AG04449 (cell line): ENCODE measurements at places on chromosomes 1 and 21.

- no peak for DNase-seq
Observed at GRCh38 chr1:167681024-167681423, 40.8 kb upstream of the MPZL1 start.

DNA sequence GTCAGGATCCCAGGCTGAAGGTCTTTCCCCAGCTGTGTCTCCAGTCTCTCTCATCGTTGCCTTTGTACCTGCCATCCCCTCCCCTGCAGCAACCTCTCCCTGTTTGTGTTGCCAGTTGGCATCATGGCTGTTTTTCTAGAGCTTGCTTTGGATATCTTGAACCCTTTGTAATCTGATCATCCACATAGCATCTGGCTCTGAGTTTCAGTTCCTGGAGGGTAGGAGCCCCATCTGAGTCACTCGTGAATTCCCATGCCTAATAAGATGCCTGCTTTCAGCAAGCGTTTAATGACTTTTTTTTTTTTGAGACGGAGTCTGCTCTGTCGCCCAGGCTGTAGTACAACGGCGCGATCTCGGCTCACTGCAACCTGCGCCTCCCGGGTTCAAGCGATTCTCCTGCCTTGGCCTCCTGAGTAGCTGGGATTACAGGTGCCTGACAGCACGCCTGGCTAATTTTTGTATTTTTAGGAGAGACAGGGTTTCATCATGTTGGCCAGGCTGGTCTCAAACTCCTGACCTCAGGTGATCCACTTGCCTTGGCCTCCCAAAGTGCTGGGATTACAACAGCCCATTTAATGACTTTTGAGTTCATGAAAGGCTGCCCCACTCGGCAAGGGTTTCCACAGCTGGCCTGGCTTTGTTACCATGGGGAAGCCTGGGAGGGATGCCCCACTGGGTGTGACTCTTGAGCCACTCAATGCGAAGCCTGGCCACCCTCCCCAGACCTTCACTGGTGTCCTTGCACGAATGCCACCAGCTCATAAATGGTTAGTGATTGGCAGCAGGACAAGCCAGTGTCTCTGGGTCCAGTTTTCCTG lies 11.9 kb downstream of the ALPL start:
- DNase-seq: peak; percentile 23

GRCh38 chr1:12436345-12436658 lies 181.7 kb downstream of the DHRS3 start:
- no peak for DNase-seq

GRCh38 chr1:155051777-155052398 lies 772 bp downstream of the ADAM15 start:
- no peak for DNase-seq

DNA sequence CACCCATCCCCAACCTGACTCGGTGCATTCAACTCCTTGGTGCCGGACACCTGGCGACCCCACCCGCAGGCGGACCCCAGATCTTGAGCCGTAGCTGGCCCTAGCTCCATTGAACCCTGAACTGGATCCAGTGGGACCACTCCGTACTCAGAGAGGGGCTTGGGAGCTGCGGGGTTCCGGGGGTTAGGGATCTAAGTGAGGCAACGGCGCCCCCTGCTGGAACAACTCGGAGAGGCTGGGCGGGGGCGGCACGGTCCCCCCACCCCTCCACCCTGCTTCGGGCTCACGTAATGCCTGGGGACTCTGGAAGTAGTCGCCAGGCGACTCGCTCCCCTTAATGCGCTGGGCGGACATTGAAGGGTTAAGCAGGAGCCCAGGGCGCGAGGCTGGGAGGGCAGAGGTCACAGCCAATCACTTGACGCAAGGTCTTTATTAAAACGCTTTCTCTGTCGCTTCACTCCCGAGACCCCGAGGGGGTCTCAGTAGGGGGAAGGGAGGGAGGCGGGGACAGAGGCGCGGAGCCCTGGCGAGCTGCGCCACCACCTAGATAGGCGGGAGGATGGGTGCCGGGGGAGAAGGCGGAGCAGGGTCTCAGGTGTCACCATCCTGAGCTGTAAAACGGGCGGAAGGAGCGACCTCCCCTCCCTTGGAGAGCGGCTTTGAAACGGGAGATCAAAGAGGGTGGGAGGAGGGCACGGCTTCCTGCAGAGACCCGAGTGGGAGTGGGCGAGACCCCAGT lies 704 bp upstream of the CRABP2 start:
- no peak for DNase-seq

DNA sequence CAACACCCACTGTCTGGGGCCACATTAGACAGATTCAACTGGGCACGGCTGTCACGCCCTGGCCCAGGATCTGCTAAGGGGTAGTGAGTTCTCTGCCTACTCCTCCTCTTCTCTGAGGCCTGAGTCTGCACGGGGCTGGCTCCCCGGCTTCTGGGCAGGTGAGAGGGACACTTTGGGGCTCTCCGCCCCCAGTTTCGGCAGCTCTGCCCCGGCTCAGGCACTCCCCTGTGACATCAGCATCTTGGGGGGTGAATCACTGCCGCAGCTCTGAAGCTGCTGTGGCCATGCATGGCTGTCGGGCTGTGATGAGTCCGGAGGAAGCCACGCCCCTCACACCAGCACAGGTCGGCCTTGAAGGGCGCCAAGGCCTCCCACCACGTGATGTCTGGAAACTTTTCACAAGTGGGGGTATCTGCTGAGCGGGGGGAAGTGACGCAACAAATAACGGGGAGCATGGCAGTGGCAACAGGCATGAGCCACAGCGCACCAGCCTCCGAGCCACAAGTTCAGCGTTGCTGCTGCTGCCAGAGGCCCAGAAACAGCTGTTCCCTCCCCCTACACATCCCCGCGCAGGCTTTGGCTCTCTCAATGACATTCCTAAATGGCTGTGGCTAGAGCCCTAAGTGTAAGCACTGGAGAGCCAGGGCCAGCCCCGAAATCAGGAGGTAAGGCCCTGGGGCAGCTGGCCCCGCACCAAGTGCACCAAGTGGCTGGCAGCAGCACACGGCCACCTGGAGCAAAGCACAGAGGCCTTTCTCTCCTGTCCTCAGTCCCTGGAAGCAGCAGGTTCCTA lies 26.3 kb downstream of the ZBTB17 start:
- DNase-seq: peak; percentile 85

- DNase-seq: no peak
Observed at GRCh38 chr1:180626711-180627110, 5.1 kb upstream of the XPR1 start.

DNA sequence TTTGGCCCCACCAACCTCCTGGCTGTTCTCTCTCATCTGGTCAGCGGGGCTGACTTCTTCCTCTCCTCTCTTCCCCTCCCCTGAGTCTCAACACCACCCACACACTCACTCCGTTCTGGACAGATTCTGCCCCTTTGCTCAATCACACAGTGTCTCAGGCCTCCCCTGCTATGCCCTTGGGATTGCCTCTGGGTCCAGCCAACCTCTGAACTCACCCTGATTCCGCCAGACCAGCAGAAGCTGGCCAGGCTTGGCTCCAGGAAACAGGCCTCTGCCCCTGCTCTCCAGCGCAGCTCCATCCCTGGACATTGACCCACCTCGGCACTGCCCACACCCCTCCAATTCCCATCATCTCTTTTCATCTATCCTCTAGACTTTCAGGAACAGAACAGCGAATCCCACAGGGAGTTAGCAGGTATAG lies 22.1 kb downstream of the AHDC1 start:
- DNase-seq: no peak

- no peak for DNase-seq
Observed at GRCh38 chr21:36127250-36127904, 7.5 kb upstream of the CBR3 start.

- no peak for DNase-seq
Observed at GRCh38 chr1:176765608-176766007, 302.6 kb downstream of the PAPPA2 start.

GRCh38 chr1:213921311-213921710 lies 66.5 kb upstream of the PROX1 start:
- no peak for DNase-seq

DNA sequence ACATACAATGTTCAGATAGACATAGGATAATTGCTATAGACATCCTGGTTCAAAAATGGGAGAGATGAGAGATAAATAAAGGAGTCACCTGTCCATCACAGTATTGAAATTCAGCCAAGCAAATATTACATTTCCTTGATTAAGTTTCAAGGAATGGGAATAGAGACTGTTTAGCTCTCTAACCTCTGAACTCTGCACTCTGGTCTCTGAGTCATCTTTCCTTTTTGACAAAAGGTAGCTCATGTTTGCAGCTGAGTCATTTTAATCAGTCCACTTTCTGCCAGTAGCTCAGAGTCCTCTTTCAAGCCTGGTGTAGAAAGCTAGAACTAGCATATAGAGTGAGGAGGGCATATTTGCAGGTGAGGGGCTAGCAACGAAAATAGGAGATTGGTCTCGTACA lies 51.4 kb upstream of the GJA8 start:
- no peak for DNase-seq

GRCh38 chr1:157585984-157586383 lies 11.9 kb downstream of the FCRL4 start:
- DNase-seq: no peak

GRCh38 chr1:78511334-78511733 lies 20.6 kb downstream of the PTGFR start:
- no peak for DNase-seq

DNA sequence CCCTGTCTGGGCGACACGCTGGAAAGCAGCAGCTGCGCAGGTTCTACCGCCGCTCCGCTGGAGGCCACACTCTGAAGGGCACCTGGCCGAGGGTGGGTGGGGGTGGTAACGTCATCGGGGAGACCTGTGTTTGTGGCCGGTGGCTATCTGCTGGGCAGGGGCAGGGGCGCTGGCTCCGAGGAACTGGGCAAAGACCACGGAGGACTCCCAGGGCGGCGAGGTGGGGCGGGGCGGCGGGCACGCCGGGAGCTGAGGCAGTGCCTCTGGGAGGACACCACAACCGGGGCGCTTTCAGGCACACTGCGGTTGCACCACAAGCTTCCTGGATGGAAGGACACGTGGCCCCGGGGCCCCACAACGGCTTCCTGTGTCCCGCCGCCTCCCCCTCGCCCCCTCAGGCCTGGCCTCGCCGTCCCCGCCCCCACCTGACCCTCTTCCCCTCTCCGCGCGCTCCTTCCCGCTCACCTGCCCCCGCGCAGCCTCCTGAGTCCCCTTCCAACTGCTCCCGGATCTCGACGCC lies 3.3 kb upstream of the DENND2D start:
- no peak for DNase-seq

DNA sequence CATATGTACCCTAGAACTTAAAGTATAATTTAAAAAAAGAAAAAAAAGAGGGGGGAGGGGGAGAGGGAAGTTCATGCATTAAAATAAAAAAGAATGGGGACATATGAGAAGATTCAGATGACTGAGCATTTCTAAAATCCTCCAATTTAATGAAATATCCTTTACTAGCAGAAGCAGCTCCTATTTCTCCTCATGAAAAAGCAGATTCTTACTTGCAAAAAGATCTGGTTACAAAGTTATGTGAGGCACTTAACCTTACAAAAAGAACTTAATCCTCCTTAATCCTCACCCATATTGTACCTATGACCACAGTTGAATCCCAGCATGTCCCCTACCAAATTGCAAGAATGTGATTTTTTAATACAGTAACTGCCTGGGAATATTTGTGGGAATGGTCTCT lies 298.5 kb downstream of the SRGAP2C start:
- DNase-seq: no peak

DNA sequence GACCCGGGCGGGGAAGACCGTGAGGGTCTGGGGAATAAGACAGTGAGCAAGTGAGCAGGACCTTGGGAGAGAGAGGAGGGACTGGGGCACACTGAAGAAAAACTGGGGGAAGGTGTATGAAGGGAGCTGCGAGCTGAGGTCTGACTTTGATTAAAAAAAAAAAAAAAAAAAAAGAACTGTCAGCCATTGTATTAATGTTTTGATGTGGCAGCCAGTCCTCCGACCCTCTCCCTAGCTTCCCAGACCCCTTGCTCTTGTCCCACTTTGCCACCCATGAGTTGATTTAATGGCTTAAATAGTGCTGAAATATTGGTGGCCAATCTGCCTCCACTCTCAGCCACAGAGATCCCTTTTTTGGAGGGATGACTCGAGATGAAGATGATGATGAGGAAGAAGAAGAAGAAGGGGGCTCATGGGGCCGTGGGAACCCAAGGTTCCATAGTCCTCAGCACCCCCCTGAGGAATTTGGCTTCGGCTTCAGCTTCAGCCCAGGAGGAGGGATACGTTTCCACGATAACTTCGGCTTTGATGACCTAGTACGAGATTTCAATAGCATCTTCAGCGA lies 652 bp downstream of the HAX1 start:
- no peak for DNase-seq

- no peak for DNase-seq
Observed at GRCh38 chr1:26391450-26391849, 18.9 kb upstream of the ZNF683 start.

- no peak for DNase-seq
Observed at GRCh38 chr1:116310180-116310579, 62.9 kb upstream of the ATP1A1 start.

DNA sequence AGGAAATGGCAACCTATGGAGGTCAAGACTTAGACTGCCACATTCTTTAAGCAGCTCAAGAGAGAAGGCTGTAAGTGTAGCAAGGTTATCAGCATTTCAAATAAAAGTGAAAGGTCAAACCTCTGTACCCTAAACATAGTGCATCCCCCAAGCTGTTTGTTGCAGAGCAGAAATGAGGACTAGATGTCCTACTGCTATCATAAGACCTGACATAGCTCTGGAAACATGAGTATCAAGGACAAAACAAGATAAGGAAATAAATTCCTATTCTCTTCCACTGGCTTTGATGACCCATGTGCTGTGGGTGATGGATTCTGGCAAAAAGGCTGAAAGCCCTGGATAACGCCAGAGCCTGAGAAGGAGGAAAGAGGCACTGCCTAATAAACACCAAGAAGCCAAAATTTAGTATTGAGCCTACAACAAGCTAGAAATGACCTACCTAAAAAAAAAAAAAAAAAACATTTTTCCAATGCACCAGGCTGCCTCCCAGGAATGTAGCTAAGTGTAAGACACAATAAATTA lies 35.9 kb downstream of the URB1 start:
- no peak for DNase-seq

DNA sequence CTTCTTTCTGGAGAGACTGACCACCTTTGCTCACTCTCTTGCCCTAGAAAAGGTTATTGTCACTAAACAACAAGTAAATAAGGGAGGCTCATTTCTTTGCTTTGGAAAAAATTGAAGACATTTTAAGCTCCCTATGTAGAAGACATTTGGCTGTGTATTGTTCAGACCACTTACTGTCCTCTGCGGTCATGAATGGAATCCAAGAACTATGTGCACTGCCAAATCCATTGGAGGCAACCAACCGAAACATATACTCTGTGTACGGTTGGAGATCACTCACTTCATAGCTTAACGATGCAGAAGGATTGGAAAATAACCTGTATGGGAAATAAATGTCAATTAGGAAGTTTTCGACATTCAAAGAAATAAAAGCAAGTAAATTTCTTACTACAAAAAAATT lies 332.8 kb downstream of the KCTD3 start:
- DNase-seq: no peak
